Activated CD8-positive, alpha-beta memory T cell treated with anti-CD3 and anti-CD28 coated beads for 1 hour (primary cell): ENCODE measurements at places on chromosomes 3 and 15.

- no peak for DNase-seq
Observed at GRCh38 chr3:148943506-148944205, 47.7 kb upstream of the GYG1 start.

DNA sequence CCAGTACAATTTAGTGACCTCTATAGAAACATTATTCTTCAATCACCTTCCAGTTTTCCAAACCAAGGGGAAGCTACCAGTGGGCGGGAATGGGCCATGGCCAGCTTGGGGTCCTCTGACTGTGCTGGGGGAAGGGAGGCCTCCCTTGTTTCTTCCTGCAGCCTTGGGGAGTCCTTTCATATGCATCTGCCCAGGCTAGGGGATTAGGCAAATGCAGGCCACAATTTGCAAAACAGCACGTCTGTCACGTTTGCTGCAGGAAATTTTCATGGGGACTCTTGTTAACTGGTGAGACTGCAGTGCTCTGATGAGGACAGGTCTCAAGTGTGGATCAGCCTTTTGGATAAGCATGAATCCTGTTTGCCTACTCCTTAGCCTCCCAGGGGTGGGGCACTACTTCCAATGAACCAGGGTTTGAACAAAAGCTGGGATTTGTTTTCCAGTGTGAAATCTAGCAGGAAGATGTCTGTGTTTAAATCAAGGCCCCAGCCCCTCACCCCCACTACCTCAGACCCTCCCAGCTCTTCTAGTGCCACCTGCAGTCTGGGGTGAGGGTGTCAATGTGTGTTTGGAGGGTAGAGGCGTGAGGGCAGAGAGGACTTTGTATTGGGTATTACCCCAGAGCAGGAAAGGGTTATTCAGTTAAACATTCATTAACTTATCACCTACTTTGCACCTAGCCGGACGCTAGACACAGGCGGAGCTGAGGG, 219.9 kb downstream of the OPA1 start:
- no peak for DNase-seq

- no peak for DNase-seq
Observed at GRCh38 chr3:175495331-175495730, 636.2 kb downstream of the NAALADL2 start.

GRCh38 chr3:194930377-194931204, 244.9 kb downstream of the FAM43A start:
- no peak for DNase-seq

DNA sequence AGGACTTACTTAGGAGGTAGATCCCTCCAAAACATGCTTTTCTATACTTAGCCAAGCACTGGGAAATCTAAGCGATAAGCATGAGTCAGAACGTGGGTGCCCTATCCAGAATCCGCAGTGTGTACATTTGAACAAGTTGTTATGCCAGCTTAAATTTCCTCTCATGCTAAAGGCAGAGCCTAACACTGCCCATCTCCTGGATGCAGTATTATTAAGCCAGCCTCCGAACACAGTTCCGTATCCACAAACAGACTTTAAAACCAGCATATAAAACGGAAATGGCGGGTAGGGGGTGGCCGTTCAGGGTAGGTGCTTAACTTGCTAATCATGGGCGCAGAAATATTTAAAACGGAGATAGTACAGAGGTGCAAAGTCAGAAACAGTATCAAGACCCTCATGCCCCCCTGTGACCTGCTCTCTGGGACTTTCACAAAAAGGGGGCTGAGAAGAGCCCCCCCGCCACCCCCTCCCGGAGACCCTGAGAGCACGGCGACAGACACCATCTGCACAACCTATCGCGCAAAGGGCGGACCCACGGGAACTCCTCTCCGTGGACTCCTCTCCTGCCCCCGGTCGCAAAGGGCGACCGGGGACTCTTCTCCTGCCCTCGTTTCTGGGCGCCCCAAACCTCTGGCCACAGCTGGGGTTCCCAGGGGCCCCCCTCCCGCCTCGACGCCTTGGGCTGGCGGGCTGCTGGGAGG, 889 bp upstream of the LRRIQ4 start:
- no peak for DNase-seq

GRCh38 chr3:10017636-10018292, 8.5 kb upstream of the FANCD2 start:
- no peak for DNase-seq

DNA sequence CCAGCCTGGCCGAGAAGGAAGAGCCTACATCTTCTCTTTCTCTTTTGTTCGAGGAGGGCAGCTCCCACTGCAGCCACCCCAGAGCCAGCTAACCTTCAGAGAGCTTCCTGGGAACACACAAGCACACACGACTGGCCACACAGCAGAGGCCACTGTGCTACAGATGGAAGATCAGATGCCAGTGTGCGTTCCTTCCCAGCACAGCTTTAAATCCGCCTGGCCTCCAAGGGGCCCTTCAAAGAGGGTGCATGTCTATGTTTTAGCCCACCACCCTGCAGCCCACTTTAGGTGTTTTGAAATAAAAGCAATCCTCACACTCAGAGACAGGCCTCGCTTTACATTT, 12.4 kb downstream of the ALDH1A3 start:
- no peak for DNase-seq

DNA sequence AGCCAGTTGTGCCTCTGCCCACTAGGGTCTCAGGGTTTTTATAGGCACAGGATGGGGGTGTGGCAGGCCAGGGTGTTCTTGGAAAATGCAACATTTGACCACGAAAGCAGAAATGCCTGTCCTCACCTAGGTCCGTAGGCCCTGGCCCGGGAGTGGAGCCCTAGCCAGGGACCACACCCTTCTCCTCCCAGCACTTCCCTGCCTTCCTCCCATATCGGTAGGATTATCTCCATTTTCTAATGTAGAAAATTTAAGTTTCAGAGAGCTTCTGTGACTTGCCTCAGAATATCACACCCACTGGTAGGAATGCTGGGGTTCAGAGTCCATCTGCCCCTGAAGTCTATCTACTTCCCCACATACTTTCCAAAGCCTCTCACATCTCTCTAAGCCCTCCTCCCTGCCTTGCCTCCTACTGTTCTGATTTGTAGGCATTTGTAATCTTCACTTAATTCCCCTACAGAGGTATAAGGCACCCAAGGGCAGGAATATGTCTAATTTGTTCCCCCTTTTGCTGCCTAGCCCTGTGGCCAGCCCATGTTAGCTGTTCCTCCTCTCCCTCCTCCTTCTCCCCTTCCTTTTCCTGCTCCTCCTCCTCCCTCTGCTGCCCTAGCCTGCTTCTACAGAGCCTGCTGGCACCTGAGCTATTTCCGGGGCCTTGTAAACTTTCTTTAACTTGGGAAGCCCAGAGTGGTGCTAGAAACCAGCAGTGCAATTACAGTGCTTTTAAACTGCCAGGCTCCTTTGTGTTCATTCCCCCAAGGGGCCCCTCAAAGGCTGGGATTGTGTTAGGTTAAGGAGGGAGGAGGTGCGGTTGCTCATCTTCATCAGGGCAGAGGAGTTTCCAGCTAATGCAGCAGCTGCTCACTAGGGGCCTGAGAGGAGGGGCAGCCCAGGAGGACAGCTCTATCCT, 71.1 kb downstream of the MRPL46 start:
- DNase-seq: no peak

DNA sequence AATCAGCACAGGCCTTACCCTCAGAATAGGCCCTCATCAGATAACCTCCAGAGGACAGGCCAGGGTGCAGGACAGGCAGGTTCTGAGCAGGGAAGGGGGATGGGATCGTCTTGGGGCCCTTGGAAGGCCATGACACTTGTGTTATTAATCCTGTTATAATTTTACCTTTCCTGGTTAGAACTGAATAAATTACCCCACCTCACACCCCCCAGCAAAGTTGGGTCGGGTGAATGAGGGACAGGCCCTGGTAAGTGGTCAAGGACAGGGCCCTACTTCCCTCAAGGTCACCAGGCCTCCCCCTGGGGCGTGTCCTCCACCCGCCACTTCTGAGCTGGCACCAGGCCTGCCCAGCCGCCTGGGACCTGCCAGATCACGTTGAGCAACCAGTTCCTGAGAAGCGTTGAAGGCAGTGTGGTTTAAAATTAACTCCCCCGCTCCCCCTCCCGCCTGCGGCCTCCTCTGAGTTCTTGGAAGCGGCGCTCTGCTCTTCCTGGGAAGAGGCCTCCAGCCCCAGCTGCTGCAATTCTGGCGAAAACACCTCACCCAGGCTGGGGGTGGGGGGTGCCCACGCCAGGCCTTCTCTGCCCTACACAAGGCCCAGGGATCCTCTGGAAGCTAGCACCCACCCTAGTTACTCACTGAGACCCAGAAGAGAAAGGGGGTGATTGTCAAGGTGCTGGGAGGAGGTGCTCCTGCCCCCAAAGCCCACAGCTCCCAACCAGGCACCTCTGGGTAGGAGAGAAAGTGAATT, 10.6 kb downstream of the CISH start:
- peak; percentile 52 for DNase-seq

GRCh38 chr3:32315441-32315840, 76.2 kb upstream of the CMTM7 start:
- no peak for DNase-seq

GRCh38 chr3:149009732-149010131, 18.4 kb downstream of the GYG1 start:
- DNase-seq: peak; percentile 11

GRCh38 chr3:170584585-170585007, 1.3 kb downstream of the SLC7A14 start:
- no peak for DNase-seq

- DNase-seq: no peak
Observed at GRCh38 chr3:55252921-55253320, 234.2 kb downstream of the WNT5A start.

- peak; percentile 16 for DNase-seq
Observed at GRCh38 chr3:112111785-112112402, 21.2 kb downstream of the GCSAM start.

DNA sequence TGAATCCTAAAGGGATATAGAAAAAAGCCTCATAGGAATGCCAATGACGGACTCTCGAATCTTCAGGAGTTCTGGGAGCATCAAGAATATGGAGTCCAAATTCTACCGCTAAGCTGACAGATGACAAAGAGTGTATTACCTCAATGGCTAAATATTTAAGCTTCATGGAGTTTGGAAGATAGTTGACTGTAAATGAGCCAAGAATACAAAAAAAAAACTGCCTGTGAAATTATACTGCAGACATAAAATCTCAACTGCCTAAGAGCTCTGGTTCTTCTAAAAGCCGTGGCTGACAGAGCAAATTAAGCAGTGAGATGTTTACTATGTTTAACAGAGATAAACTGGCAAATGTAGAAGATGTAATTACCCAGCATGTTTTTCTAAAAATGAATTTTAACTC, 140.0 kb downstream of the GADL1 start:
- DNase-seq: no peak

DNA sequence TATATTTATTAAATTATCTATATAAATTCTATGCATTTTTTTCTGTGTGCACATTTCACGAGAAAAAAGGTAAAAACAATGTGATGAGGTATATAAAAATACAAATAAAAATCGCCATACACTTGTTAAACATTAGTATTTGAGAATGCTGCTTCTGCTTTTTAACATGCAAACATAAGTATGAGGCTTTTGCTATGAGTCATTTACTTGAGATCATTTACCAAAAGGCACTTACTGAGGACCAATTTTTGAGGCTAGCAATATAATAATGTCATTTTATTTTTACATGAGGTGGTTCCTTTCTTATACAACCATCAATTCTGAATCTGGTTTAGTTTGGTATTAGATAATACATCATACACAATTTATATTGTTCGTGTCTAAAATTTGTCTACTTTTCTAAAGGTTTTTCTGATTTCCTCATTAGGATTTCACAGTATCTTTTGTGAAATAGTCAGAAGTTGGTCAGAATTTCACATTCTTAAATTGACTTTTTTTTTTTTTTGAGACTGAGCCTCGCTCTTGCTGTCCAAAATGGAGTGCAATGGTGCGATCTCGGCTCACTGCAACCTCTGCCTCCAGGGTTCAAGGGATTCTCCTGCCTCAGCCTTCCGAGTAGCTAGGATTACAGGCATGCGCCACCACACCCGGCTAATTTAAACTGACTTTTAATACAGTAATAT, 25.6 kb downstream of the DCUN1D1 start:
- no peak for DNase-seq

- DNase-seq: no peak
Observed at GRCh38 chr15:66919421-66919820, 146.0 kb upstream of the SMAD3 start.

- no peak for DNase-seq
Observed at GRCh38 chr3:54213907-54214306, 91.6 kb downstream of the CACNA2D3 start.

GRCh38 chr3:42159147-42159546, 68.0 kb downstream of the TRAK1 start:
- DNase-seq: no peak

DNA sequence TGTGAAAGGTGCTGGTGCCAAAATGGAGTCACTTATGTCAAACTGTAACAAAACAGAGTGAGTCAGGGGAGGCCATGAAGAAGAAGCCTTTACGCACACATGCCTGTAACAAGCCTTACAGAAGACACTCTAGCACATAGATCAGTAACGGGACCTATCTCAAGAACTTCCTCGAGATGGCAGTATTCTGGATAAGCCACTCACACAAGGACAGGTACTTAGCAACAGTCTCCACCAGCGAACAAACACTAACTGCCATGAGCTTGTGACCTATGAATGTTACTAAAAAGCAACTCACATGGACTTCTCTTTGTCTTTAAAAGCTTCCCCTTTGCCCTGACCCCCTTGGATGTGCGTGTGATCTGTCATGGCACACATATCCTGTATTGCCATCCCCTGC, 235.1 kb downstream of the CD47 start:
- no peak for DNase-seq

DNA sequence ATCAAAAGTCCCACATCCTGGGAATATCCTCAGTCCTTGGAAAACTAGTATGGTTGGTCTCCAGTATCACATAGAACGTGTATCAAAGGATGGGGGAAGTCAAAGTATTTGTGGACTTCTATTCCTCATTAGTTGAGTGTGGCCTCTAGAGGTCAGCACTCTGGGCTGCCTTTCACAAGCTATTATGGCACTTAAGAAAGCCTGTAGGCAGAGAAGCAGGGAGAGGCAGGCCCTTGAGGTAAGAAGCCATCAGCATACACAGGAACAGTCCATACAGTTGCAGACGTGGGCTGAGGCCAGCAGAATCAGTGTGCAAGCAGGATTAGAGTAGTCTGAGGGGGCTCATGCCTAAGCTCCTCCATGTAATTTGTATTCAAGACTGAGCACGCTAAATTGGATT, 341.7 kb downstream of the CLSTN2 start:
- DNase-seq: no peak
